ENCODE measurements at places on chromosomes 2 and 18.
A peak's percentile ranks its signal among the peaks of the same experiment; 100 is the strongest.

DNA sequence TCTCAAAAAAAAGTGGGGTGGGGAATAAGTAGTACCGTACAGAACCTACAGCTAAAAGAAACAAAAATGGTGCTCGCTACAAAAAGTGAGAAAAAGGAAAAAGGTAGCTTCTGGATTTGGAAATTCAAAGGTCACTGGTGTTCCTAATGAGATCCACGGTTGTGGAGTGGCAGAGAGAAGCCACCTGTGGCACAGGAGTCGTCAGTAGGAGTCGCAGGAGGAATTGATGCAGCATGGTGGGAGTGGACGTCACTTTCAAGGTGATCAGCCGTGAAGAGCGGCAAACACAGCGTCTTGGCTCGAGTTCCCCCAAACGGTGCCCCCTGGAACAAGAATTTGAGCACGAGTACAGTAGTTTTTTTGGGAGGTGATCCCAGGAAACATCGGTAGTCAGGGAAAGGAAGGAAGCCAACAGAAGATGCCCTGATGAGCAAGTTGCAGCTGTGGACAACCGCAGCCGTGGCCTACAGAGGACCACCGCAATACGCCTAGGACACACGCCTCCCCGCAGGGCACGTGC lies 1.4 kb upstream of the TTL start:
- peaks cover 3% of the 10 kb centered on the region for H3K36me3 ChIP-seq
- DNase-seq, result peak; percentile 59
- H3K27ac ChIP-seq, result no peak overlapping the region
- peak overlapping the region; percentile 86 for H3K4me3 ChIP-seq
- H3K27me3 ChIP-seq, result no peaks in the 10 kb centered on the region
- peaks cover 8% of the 10 kb centered on the region for H3K4me1 ChIP-seq

GRCh38 chr2:136281281-136282114 lies 163.5 kb upstream of the CXCR4 start:
- H3K36me3 ChIP-seq, result no peaks in the 10 kb centered on the region
- no peak for DNase-seq
- no peak overlapping the region for H3K4me3 ChIP-seq

- H3K27ac ChIP-seq, result no peak overlapping the region
- no peaks in the 10 kb centered on the region for H3K36me3 ChIP-seq
- DNase-seq, result peak; percentile 2
- no peaks in the 10 kb centered on the region for H3K27me3 ChIP-seq
- no peak overlapping the region for H3K4me3 ChIP-seq
Observed at GRCh38 chr2:5290900-5291546, 401.2 kb upstream of the SOX11 start.

DNA sequence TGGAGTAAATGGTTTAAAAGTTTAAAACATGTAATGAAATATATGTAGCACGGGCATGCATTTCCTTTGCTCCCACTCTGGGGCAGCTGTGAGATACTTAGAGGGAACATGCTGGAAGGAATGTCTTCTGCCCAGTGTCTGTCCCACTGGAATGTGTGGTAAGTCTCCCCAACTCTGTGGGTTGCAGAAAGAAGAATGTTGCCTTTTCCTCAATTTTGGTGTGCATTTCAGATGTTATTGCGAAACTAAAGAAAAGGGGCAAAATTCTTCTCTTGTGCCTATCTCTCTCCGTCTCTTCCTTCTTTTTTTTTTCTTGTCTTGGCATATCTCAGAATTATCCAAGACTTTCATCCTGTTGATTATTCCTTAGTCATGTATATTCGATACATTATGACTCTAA lies 201.1 kb downstream of the SH3RF3 start:
- no peaks in the 10 kb centered on the region for H3K36me3 ChIP-seq
- no peak overlapping the region for H3K27ac ChIP-seq
- H3K4me1 ChIP-seq, result peaks cover 51% of the 10 kb centered on the region
- H3K27me3 ChIP-seq, result no peaks in the 10 kb centered on the region
- no peak for DNase-seq
- no peak overlapping the region for H3K4me3 ChIP-seq

- no peaks in the 10 kb centered on the region for H3K4me1 ChIP-seq
- DNase-seq, result no peak
- H3K36me3 ChIP-seq, result no peaks in the 10 kb centered on the region
- H3K27ac ChIP-seq, result no peak overlapping the region
Observed at GRCh38 chr2:53600815-53601214, 166.8 kb upstream of the CHAC2 start.

GRCh38 chr18:25169701-25170100 lies 182.3 kb downstream of the ZNF521 start:
- H3K36me3 ChIP-seq, result no peaks in the 10 kb centered on the region
- H3K4me3 ChIP-seq, result no peak overlapping the region
- DNase-seq, result no peak
- H3K4me1 ChIP-seq, result peaks cover 7% of the 10 kb centered on the region
- H3K27ac ChIP-seq, result no peak overlapping the region
- H3K27me3 ChIP-seq, result no peaks in the 10 kb centered on the region

DNA sequence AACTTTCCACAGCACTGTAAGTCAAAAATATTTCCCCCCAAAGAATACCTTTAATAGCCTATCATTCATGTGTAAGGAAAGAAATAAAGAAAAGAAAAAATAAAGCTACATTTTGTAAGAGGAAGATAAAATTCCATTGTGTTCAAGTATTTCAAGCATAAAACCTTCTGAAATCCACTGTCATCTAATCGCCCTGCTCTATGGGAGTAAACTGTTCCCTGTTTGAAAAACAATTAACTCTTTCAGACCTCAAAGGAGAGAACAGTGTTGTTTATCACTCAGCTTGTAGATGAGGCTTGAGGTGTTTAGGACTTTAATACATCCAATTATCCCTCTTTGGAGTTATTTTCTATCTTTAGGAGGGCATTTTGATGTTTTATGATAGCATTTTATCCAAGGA lies 112.2 kb upstream of the REG3G start:
- H3K27ac ChIP-seq, result no peak overlapping the region
- no peak overlapping the region for H3K4me3 ChIP-seq
- DNase-seq, result no peak
- H3K36me3 ChIP-seq, result no peaks in the 10 kb centered on the region
- no peaks in the 10 kb centered on the region for H3K27me3 ChIP-seq

DNA sequence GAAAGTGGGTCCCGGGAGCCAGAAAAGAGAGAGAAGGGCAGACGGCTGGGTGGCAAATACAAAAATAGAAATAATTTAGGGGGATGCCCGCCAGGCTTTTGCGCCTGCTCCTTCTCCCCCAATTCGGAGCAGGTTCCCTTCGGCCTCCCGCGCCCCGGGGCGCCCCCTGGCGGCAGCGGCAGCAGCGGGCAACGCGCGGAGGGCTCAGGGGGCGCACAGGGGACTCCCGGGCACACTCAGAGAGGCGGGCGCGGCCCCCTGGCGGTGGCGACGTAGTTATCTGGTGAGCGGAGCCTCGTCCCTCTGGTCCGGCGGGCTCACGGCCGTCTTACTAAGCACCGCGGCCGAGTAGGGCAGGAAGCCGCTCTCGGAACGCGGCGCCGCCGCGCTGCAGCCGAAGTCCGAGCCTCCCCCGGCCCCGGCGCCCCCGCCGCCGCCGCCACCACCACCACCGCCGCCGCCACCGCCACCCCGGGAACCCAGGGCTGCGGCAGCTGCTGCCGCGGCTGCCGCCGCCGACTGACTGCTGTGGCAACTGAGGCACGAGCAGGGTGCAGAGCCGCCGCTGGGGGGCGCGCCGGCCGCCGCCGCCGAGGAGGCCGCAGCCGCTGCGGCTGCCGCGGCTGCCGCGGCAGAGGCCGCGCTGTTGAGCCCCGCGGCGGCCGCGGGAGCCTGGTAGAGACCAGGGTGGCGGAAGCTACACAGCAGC lies 3.8 kb downstream of the EVX2 start:
- peaks cover 52% of the 10 kb centered on the region for H3K27me3 ChIP-seq
- H3K36me3 ChIP-seq, result no peaks in the 10 kb centered on the region
- peaks cover 14% of the 10 kb centered on the region for H3K4me1 ChIP-seq
- peak overlapping the region; percentile 4 for H3K4me3 ChIP-seq

DNA sequence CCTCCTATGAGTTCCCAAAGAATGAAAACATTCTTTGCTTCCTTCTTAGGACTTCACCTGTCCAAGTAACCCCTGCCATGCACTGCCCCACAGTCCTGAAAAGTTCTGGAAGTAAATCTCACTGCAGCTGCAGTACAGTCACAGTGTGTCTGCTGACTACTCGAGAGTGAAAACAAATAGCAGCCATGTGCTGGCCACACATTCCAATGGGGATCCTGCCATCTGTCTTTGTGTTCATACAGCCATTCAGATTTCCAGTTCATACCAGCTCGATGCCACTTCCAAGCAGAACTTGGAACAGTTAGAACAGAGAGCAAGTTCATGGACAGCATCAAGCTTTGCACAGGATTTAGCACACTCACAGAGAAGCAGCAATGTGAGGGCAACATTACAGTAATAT lies 629.9 kb upstream of the ACVR2A start:
- H3K27me3 ChIP-seq, result no peaks in the 10 kb centered on the region
- H3K27ac ChIP-seq, result no peak overlapping the region
- H3K4me1 ChIP-seq, result no peaks in the 10 kb centered on the region
- no peak for DNase-seq
- no peak overlapping the region for H3K4me3 ChIP-seq

GRCh38 chr2:127423880-127424279 lies 5.7 kb downstream of the PROC start:
- peak overlapping the region; percentile 72 for H3K4me3 ChIP-seq
- H3K4me1 ChIP-seq, result peaks cover 23% of the 10 kb centered on the region
- DNase-seq, result peak; percentile 34
- H3K36me3 ChIP-seq, result no peaks in the 10 kb centered on the region

GRCh38 chr2:70851704-70852103 lies 16.1 kb upstream of the CD207 start:
- DNase-seq, result peak; percentile 83
- H3K27ac ChIP-seq, result no peak overlapping the region
- no peaks in the 10 kb centered on the region for H3K36me3 ChIP-seq
- H3K4me3 ChIP-seq, result no peak overlapping the region
- H3K4me1 ChIP-seq, result no peaks in the 10 kb centered on the region
- H3K27me3 ChIP-seq, result no peaks in the 10 kb centered on the region

DNA sequence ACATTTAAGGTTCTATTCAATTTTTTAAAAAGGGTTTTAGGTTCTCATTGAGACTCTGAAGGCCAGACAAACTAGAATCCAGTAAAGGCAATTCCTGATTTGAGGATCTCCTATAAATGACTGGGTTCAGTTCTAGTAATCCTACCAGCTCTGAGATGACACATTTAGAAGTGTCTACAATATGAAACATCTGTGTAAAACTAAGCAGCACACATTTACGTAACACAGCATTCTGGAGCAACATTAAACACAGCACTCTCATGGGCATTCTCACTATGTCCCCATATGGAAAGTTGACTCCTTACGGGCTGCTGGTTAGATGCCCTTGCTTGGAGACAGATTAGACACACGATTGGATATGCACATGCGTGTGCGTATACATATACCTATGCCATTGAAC lies 114.4 kb downstream of the ZNF385B start:
- H3K36me3 ChIP-seq, result no peaks in the 10 kb centered on the region
- H3K27me3 ChIP-seq, result no peaks in the 10 kb centered on the region
- H3K27ac ChIP-seq, result no peak overlapping the region
- DNase-seq, result no peak
- no peak overlapping the region for H3K4me3 ChIP-seq
- H3K4me1 ChIP-seq, result no peaks in the 10 kb centered on the region

DNA sequence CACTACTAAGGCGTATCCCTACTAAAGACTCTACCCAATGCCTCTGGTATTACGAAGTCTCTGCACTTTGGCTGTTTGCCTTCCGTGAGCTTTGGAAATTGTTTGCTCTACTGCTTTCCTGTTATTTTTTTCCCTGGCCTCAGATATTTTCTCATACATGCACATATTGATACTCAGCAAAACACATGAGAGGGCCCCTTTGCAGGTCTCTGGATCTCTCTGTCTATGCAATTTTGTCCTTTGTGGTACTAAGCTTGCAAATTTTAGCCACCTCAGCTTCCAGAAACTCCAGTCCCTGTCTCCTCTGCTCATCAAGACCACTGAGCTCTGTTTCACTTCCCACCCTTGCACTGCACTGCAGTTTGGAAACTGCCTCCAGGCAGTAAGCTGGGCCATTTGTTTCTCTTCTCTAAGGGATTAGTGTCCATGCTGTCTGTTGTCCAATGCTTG lies 46.6 kb downstream of the TAF1B start:
- H3K36me3 ChIP-seq, result no peaks in the 10 kb centered on the region
- no peak for DNase-seq
- no peak overlapping the region for H3K4me3 ChIP-seq
- H3K27ac ChIP-seq, result no peak overlapping the region
- H3K27me3 ChIP-seq, result no peaks in the 10 kb centered on the region

- DNase-seq, result no peak
- no peak overlapping the region for H3K27ac ChIP-seq
- H3K4me3 ChIP-seq, result no peak overlapping the region
- no peaks in the 10 kb centered on the region for H3K27me3 ChIP-seq
Observed at GRCh38 chr18:54378057-54378456, 20.4 kb downstream of the C18orf54 start.

DNA sequence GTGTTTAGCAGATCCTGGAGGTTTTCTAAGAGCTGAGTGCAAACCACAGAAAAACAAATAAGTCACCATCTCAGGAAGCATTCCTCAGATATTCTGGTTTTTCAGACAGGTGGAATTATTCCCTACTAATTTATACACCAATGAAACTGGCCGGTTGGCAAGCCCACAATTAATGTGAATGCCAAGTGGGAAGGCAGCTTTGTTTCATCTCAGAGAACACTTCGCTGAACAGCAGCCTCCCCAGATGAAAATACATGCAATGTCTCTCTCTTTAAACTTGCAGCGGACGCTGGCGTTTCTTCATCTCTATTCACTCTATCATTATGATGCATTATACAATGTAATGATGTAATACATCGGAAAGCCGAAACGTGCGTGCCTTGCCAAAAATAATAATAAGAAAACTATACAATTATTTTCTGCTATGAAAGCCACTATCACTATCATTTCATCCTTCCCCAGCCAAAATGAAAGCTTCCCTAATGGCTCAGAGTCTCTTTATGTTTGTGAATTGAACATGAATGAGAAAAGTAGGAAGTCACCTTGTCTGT lies 649.4 kb downstream of the BCL11A start:
- H3K36me3 ChIP-seq, result no peaks in the 10 kb centered on the region
- DNase-seq, result no peak
- H3K4me3 ChIP-seq, result no peak overlapping the region

DNA sequence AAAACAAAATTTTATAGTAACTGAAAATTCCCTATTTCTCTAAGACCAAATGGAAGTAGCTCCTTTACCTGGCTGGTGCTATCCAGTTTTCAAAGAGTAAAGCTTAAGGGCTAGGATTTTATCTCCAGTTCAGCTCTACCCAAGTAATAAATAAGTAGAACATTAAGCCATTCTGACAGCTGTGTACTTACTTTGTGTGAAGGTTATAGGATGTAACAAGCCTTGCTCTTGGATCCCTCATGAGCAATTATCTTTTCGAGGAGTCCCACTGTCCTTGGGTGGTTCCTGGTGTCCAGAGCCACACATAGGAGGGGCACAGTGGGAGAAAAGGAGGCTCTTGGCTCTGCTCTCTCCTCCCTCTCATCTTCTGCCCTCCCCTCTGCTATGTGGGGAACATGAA lies 45.5 kb downstream of the KIF5C start:
- H3K4me1 ChIP-seq, result no peaks in the 10 kb centered on the region
- H3K36me3 ChIP-seq, result no peaks in the 10 kb centered on the region
- no peak for DNase-seq
- H3K4me3 ChIP-seq, result no peak overlapping the region
- H3K27ac ChIP-seq, result no peak overlapping the region

Data from common myeloid progenitor, CD34-positive (primary cell).